Endodermal cell (in vitro differentiated cells): ENCODE measurements at places on chromosomes 2 and 18. TPM values are rescaled to one million over a fixed set of nuclear protein-coding genes. Genes with fewer than 3 reads are reported as not detected.

The CRYGB gene
- total RNA-seq, result not detected in 3 replicates

- DNase-seq, result no peak
- H3K27ac ChIP-seq, result no peak overlapping the region
- H3K27me3 ChIP-seq, result no peaks in the 10 kb centered on the region
- H3K4me1 ChIP-seq, result no peaks in the 10 kb centered on the region
- H3K4me3 ChIP-seq, result no peak overlapping the region
- H3K36me3 ChIP-seq, result no peaks in the 10 kb centered on the region
Observed at GRCh38 chr2:157830696-157831570, 45.2 kb downstream of the ACVR1 start.

DNA sequence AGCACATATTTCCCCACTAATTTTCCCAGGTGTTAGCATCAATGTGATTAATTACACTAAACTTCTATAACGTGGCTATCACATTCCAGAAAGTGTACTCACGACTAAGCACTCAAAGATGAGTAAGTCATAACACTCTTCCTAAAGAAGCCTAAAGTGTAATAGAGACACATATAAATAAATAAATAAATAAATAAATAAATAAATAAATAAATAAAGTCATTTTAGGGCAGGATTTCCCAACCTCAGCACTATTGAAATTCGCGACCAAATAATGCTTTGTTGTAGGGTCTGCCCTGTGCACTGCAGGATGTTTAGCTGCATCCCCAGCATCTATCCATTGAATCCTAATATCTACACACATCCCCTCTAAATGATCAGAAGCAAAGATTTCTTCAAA lies 390.9 kb downstream of the CDH7 start:
- H3K27me3 ChIP-seq, result no peaks in the 10 kb centered on the region
- H3K4me1 ChIP-seq, result no peaks in the 10 kb centered on the region
- no peaks in the 10 kb centered on the region for H3K36me3 ChIP-seq
- H3K4me3 ChIP-seq, result no peak overlapping the region

The STAT4 gene
- total RNA-seq, result 2.9 and 3.2 TPM in 2 replicates

DNA sequence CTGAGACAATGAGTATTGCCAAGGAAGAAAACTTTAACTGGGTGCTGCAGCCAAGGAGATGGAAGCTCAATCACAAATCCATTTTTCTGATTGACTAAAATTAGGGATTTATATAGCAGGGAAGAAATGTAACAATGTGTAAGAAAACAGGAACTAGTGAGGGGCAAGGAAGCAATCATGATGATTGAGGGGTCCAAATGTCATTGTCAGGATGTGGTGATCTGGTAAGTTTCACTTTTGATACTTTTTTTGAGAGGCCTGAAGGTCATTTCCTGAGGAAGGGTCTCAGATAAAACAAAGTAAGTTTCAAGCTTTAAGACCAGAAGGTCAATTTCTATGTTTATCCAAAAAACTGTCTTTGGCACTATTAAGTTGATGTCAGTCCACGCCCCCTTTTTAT lies 12.0 kb upstream of the GCC2 start:
- DNase-seq, result no peak
- no peaks in the 10 kb centered on the region for H3K27me3 ChIP-seq
- H3K4me3 ChIP-seq, result no peak overlapping the region
- no peak overlapping the region for H3K27ac ChIP-seq
- H3K4me1 ChIP-seq, result no peaks in the 10 kb centered on the region

DNA sequence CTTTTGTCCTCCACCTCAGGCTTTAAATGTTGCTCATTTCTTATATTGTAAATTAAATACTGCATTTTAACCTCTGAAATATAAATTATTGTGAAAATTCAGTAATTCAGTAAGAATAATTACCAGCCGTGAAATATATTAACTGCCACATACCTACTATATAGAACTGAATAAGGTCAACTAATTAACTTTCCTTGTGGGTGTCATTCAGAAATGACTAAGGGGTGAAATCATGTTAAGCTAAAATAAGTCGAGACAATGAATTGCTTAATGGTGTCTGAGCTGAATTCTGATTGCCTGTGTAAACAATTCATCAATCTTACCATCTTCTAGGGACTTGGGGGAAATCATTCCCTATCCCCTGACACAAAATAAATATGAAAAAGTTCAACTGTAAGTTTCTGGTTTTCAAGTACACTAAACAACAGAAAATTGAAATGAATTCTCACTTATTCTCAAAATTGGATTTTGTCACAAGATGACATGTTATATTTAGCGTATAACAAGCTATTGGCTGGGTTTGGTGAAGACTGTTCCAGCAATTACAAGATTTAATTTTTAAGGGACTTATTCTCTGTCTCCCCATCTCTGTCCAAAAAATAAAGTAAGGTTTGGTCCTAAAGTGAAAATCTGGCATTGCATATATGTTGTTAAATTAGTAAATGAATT lies 255.1 kb downstream of the METTL4 start:
- no peaks in the 10 kb centered on the region for H3K27me3 ChIP-seq
- peaks cover 14% of the 10 kb centered on the region for H3K4me1 ChIP-seq
- H3K4me3 ChIP-seq, result peak overlapping the region; percentile 43
- no peaks in the 10 kb centered on the region for H3K36me3 ChIP-seq
- no peak for DNase-seq
